ENCODE measurements at places on chromosomes 6 and 20.

DNA sequence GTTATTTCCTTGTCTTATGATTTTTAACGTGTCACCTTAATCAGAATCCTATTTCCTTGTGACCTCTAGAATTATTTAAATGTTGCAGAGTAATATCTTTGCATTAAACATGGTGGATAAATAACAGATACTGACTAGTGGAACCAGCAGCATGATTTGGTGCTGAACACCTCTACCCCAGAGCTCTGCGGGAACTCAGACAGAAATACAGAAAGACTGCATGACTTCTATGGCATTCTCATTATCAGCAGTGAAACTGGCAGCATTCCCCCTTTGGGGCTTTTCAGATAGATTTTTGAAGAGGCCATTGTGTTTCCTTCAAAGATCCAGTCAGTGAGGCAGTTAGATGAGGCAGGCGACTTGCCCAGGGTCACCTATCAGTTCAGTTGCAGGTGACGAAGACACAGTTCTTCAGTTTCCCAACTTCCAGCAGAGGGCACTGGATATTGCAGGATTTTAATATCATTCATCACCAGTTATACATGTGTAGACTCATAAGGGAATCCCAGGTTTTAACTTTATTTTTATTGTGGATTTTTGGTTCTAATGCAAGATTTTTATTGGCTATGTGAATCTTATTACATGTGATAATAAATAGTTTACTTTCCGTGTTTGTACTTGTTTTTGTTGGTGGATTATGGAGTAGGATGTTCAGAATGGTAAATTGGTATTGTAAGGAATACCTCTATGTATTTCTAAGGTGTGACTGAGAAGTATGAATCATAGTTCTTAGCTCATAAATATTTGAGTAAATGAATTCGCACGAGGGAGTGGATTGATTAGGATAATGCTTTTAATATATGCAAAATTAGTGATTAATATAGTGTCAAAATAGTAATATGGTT, 81.3 kb downstream of the AFDN start:
- no peak for DNase-seq

DNA sequence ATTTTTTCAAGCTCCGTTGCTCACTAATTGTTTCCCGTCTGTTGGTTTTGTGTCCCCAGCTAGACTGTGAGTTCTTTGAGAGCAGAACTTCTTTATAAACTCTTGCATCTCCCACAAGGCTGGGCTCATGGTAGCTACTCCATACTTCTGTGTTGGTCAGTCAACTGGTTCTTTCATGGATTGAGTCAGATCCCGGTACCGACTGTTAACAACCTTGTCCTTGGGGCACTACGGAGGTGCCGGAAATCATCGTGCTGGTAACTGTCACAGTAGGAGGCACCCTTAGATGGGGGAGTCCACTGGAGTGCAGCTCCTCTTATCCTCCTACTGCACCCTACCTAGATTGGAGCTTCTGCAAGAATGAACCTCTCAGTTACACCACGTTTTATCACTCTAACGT, 8.6 kb upstream of the STX16 start:
- no peak for DNase-seq

- no peak for DNase-seq
Measured at GRCh38 chr6:140003217-140003616, 628.8 kb upstream of the CITED2 start.

GRCh38 chr20:63274381-63275228, 2.0 kb downstream of the ARFGAP1 start:
- DNase-seq = no peak

DNA sequence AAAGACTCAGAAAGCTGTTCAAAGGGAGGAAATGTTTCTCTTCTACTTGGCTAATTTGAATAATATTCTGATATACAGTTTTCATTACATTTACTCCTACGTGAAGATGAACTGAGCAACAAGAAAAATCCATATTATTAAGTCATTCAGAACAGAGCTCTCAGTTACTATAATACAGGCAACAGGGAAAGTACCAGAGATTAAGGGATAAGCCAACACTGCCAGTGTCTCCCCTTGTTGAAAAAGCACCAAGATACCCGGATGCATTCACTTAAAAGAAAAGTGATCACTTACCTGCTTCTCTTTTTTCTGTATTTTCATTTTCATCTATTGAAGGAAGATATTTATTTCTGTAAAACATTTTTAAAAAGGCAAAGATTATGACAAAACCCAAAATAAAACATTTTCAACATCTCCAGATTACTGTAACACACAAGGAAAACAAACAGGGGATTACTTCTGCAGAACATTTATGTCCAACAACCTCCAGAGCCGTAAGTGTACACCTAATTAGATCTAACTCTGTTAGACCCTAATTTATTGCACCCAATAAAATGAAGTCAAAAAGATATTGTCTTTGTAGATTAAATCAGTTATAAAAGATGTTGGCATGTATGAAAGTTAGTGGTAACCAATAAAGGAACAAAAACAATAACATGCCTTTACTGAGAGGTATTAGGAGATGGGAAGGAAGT, 67.0 kb downstream of the CHD6 start:
- no peak for DNase-seq

- DNase-seq = no peak
Measured at GRCh38 chr6:159357211-159357915, 188.2 kb downstream of the FNDC1 start.

GRCh38 chr6:128532136-128532535, 11.7 kb upstream of the PTPRK start:
- no peak for DNase-seq

GRCh38 chr6:5398530-5398929, 137.2 kb downstream of the FARS2 start:
- DNase-seq = no peak

DNA sequence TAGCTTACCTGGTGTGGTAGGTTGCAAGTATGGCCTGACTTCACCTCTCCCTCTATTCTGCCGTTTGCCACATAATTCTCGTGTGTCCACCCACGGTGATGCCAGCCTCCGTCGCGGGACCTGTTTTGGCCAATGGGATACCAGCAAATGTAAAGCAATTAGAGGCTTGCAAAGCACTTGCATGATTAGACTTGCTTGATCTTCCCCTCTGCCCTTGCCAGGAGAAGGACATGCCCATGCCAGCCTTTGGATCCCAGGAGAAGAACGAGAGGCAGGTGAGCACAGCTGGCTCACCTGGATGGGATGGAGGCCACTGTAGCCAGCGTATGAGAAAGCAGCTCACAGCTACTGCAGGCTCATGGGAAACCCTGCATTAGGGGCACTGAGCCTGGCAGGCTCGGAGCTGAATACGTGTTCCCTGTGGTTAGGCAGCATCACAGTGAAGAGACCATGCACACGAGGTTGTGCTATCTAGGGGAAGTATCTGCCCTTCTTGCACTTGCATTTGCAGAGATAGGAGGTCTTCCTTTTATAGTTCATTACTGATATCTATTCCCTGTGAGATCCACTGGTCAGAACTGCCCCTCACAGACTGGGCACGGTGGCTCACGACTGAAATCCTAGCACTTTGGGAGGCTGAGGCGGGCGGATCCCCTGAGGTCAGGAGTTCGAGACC, 62.4 kb downstream of the TMEM242 start:
- no peak for DNase-seq

- DNase-seq = no peak
Measured at GRCh38 chr6:40347571-40348011, 239.6 kb downstream of the LRFN2 start.

DNA sequence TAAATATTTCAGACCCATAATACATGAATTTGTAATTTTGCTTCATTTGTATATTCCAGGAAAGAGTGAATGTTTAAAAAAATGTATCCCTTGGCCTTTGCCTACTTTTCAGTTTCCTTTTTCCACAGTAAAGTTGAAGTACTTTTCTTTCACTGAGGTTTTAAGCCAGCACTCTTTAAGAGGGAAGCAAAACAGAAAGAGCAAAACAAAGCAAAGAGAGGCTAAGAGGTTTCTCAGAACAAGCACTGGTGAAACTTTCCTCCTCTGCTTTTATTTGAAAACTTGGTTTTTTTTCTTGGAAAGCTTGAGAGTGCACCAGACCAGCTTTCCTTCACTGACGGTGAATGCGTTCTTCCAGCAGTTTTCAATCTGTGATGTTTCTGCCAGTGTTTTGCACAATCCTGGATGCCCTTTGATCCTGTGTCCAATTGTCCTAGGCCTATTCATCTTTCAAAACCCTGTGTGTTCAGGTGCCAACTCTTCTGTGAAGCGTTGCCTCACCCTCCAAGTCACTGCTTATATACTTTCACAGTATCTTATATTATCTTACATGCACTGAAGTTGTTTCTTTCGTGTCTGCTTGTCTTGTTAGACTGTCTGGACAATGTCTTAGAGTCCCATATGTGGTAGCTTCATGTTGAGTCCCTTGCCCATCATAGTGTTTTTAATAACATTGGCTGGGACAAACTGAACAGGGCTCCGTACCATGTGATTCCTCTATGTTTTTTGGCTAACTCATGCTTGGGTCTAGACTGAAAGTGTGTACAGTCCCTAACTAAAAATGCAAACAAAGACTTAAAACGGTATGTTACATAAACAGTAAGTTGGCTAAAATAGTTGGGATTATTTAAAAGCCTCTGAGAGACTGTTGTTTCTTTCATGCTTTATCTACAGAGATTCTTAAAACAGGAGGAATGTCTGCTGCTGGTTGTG, 1.9 kb downstream of the RNF217 start:
- DNase-seq = no peak

- no peak for DNase-seq
Measured at GRCh38 chr20:62595491-62595890, 46.8 kb upstream of the SLCO4A1 start.

DNA sequence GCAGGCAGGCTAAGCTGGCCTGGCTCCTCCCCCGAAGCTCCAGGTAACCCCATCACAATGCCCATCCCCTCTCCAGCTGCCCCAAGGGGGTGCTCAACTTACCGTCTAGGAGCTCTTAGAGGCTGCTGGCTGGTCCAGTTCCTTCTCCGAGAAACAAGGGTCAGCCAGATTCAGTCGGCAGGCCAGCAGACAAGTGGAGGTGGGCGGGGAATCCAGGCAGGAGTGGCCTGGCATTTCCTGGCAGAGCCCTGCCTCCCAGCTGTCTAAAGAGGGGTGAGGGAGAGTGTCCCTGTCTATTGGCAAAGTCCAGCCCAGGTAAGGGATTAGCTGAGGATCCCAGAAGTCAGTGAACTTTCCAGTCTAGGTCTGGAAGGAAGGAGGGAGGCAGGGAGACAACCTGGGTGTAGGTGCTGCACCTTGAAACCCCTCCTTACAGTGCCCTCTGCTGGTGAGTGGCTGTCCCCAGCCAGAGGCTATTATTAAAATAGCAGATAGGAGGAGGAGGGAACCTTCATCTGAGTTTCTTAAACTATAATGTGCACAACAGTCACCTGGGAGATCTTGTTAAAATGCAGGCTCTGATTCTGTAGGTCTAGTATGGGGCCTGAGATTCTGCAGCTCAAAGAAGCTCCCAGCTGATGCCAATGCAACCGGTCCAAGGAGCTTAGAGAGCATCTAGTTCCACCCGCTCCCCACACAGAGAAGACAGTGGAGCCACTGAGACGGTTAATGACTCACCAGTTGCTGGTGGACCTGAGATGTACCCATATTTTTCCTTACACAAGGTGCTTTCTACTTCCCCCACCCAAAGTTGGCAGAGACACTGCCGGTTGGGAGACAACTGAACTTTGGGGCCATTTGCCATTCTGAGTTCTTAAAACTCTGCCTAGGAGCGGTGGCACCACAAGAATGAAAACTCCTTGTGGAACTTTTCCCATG, at the start of gene UNC5CL:
UNC5CL (minus strand) TSS at position 162 of the 939 bp plus-strand sequence. CDS start 4,147 bp downstream, outside the sequence.
- peak; percentile 32 for DNase-seq

- no peak for DNase-seq
Measured at GRCh38 chr6:1079525-1079924, 232.4 kb upstream of the FOXQ1 start.

- DNase-seq = no peak
Measured at GRCh38 chr6:110703906-110704594, 111.2 kb downstream of the CDK19 start.

GRCh38 chr6:89221129-89221528, 4.0 kb upstream of the GABRR1 start:
- DNase-seq = no peak

GRCh38 chr6:158672726-158673125, 22.9 kb downstream of the SYTL3 start:
- DNase-seq = no peak

DNA sequence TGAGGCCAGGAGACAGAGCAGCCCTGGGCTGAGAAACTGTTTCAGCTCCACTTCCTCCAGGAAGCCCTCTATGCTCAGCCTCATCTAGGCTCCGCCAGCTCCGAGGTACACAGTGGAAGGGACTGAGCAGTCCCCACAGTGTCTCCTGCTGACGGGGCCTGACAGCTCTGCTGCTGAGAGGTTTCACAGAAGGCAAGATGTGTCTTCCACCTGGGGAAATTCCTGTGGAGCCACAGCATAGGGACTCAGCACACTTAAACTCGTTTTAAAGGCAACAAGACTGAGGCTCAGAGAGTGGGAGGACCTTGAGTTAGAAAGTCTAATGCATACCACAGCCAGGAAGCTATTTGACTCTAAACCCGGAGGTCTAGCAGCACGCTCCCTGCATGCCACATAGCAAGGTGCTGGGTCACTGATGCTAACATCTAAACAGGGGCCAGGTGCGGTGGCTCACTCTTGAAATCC, 6.8 kb downstream of the ADA start:
- DNase-seq = no peak

GRCh38 chr20:62835931-62836861, 19.3 kb downstream of the COL9A3 start:
- DNase-seq = no peak

- DNase-seq = no peak
Measured at GRCh38 chr6:97867177-97867576, 584.2 kb upstream of the MMS22L start.

GRCh38 chr6:31086788-31087440, 25.5 kb downstream of the C6orf15 start:
- no peak for DNase-seq

- peak; percentile 7 for DNase-seq
Measured at GRCh38 chr6:87742106-87742505, 40.1 kb upstream of the AKIRIN2 start.

DNA sequence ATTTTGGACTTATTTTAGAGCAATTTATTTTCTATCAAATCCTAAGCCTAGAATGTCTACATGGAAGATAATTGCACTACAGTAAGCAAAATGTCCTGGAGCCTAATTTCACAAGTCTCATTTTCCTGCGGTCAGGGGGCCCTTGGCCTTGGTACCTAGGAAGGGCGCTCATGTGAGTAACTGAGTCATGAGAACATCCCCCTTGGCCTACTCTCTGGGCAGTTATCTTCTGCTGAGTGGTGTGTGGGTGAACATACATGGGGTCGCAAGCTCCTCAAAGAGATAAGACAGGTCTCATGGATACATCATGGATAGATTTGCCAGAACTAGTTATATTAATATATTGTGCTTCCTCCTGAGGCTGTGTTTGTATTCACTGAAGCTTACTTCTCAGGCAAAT, 211.2 kb upstream of the MARCKS start:
- no peak for DNase-seq

All from stimulated activated CD4-positive, alpha-beta T cell treated with anti-CD3 and anti-CD28 coated beads, Interleukin-1b, Interleukin-23, amount 100 ng/mL, for 1 hour (primary cell).